ENCODE measurements at places on chromosomes 13 and 19.

- DNase-seq: no peak
Observed at GRCh38 chr19:33312065-33312464, 9.7 kb upstream of the CEBPA start.

GRCh38 chr19:1291761-1292418 lies 6.2 kb downstream of the EFNA2 start:
- DNase-seq: no peak

DNA sequence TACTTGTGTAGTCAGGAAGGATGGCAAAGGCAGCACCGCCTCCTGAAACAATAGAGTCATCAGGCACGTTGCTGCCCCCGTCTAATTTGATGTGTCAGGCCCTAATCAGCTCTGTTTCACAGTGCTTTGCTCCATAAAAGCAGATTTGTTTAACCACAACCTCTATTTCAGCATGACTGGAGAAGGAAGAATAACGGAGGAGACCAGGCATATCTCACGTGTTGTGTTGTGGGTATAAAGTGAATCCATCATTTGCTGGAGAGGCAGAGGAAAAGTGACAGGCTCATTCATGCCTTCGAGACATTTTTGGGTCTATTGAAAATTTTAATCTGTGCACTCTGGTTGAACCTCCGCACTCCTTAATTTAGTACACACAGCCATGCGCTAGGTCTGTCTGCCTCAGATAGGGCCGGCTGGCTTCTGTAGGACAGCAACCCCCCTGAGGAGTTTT lies 940.4 kb upstream of the SLC10A2 start:
- no peak for DNase-seq

DNA sequence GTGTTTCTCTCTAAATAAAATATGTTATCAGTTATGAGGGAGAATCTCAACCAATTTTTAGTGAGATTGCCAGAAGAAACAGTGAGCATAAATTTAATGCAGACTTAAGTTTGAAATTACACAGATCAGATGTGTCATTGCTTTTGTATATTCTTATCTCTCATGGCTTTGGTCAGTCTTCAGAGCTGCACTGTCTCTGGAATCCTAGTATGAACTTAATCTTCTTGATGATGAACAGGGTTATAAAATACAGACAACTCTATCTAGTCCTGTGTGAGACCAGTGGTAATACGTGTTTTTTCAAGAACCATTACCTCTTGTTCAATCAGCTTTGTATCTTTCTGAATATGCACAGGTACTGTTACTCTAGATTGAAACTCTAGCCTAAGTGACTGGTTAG lies 528.0 kb downstream of the DACH1 start:
- DNase-seq: no peak

DNA sequence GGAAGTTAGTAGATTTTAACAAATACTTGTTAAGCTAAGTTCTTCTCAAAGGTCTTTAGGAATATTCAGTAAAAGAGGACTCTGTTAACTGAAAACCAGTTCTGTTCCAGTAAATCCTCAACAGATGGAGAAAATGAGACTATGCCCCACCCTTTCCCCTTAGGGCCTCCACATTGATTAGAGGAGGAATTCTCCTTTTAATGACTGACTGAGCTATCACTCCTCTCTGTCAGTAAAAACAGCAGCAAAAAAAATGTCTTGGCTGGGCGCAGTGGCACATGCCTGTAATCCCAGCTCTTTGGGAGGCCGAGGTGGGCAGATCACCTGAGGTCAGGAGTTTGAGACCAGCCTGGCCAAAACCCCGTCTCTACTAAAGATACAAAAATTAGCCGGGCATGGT lies 50.1 kb downstream of the NLRP12 start:
- DNase-seq: no peak

DNA sequence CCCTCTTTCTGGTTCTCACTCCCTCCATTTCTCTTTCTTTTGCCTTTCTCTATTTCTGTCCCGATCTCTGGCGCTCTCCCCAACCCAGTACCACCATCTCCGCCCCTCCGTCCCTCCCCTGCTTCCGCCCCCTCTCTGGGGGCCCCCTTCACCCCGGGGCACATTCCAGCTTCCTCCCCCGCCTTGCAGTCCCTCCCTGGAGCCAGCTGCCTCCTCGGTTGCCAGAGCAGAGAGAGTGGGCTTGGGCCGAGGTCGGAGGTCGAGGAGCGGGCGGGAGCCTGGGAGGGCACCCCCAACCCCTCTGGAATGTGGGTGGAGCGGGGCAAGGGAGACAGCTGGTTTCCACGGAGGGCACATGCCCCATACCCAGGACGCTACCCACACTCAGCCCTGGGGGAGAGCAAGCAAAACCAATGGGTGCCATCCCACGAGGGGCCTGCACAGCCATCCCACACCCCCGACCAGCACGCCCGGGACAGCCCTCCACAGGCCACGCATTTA lies 6.5 kb upstream of the CIRBP start:
- DNase-seq: no peak

- no peak for DNase-seq
Observed at GRCh38 chr19:40742477-40742876, 7.8 kb downstream of the ACTMAP start.

- DNase-seq: no peak
Observed at GRCh38 chr13:99339736-99340397, 32.7 kb upstream of the GPR183 start.

DNA sequence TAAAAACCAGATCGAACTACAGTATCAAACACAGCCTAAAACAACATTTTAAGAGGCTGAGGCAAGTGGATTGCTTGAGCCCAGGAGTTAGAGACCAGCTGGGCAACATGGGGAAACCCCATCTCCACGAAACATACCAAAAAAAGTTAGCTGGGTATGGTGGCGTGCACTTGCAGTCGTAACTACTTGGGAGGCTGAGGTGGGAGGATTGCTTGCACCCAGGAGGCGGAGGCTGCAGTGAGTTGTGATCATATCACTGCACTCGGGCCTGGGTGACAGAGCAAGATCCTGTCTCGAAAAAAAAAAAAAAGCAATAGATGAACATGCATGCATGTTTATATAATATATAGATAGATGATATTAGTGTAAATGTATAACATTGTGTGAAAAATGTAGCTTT lies 5.2 kb upstream of the MRPS31 start:
- no peak for DNase-seq

DNA sequence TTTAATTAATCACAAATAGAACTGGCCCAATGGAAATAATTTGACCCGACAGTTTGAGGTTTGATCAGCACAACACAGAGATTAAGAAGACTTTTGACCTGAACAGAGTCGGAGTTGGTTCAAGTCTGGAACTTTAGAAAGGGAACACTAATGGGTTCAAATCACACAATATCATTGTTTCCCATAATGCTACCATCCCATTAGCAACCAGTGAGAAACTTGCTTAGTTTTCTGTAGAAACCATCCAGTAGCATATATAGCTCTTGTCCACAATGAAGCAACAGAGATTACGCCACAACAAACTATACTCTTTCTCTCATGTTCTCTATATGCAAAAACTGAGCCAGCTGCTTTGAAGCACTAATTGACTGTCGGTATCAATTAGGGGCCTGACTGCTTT lies 376.9 kb upstream of the SPRY2 start:
- no peak for DNase-seq

- no peak for DNase-seq
Observed at GRCh38 chr13:20142023-20142926, 18.6 kb downstream of the GJA3 start.
